ENCODE measurements at places on chromosomes 12 and 14.
A peak's percentile ranks its signal among the peaks of the same experiment; 100 is the strongest.

GRCh38 chr12:89085421-89085820 is 266.9 kb downstream of the DUSP6 start:
- DNase-seq: no peak

DNA sequence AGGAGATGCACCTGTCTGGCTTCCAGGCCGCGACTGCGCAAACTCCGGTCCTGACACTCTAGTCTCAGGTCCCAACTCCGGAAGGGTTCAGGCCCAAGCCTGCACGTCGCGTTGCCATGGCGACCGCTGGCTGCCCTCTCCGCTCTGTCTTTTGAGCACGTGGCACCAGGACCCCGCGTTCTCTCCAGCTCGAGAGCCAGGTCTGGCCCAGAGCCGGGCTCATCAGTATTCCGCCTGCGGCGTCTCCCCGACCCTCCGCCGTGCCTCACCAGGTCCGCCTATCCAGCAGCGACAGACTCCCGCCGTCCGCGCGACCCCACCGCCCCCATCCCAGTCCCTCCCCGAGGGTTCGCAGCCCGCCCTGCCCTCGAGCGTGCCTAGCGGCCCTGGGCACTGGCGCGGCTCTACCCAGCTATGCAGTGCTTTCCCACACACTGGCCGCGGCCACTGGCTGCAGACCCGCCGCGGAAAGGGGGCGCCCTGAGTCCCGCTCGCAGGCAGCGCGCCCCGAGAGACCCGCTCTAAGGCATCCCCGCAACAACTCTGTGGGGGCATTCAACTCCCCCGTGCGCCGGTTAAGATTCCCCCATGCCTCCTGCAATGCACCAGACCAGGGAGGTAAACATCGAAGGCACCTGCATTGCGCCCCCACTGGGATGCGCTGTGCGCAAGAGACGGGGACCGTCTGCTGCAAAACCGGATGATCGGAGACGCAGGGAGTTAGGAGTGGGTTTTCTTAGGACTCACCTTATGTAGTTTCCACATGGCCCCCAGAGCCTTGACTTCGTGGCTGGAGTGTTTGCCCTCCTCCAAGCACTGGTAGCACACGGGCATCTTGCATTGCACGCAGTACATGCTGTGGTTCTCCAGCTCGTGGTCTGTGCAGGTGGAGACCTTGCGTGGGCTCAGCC is 1.3 kb downstream of the TRIM9 start:
- no peak for DNase-seq

- DNase-seq: no peak
Observed at GRCh38 chr14:73142216-73142615, 5.9 kb downstream of the PSEN1 start.

GRCh38 chr14:26548406-26548805 is 49.4 kb downstream of the NOVA1 start:
- DNase-seq: no peak

DNA sequence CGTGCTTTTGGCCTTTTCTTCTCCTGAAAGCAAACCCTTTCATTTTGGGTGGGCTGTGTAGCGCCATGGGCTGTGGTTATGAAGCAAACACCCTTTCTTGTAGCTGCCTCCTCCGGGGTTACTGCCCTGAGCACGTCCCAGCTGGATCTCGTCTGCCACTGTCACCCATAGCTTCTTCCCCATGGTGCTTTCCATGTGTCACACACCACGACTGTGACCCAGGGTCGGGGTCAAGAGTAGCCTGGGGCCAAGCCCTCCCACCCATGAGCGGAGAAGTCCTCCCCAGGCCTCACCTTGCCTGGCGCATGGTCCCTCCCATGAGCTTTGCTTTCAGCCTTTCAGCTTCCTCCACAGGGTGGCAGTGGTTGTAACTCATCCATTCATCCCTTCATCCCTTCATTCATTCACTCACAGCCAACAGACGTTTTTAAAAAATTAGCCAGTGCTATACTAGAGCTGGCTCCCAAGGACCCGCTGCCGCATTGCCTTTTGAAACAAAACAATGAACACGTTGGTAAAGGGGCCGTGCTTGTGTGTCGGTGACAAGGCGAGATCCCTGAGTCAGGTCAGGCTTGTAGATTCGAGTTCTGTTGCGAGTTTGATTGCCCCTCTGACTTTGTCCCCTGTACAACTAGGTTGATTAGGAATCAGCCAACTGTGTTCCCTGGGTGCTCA is 29.5 kb downstream of the MEG3 start:
- DNase-seq: no peak

GRCh38 chr14:58193542-58193941 is 6.4 kb upstream of the ACTR10 start:
- DNase-seq: no peak

DNA sequence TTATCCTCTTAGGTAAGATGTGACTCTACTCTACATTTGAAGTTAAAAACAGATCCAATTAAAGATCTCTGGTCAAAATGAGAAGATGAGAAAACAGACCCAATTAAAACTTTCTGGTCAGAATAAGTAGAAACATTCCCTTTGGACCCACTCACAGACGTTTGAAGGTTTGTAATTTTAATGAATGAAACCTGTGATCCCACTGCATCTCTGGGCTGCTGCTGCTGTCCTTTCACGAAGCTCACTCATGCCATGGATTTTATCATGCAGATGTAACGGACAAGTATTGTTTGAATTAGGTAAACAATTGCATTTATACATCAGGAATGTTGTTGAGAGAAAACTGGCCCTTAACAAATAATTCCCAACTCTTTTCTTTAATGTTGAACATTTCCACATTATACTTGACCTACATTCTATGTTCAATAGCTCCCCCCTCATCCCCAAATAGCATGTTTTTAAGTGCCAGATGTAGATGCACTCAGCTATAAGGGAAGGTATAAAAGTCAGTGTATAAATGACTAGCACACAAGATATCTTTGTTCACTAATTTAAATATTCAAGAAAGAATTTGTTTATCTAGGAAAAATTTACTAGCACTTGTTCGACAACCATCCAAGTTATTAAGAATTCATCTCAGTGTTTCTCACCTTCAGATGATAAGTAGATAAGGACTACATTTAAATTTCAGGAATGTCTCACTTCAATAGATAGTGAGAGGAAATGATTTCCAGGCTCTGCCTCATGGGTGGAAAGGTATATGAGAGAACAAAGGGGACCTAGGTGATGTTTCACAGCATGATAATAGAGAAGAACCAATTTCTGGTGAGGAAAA is 202.3 kb upstream of the LMNTD1 start:
- no peak for DNase-seq

- DNase-seq: no peak
Observed at GRCh38 chr14:72892879-72893635, 844 bp downstream of the DPF3 start.

DNA sequence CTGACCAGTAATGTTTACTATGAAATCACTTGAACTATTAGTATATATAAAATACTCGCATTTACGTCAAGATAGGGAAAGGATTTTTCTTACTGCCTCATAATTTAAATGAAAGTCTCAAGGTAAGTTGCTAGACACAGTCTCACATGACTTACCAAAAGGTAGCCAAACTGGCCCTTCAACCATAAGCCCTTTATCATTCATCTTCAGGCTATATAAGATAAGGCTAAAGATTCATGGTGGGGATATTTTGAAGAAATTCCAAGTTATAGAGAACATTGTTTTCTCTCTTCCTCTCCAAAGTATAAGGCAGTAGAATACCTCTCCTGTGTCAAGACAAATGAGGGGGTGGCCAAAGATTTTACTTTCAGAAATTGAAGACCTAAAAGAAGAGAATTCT is 23.4 kb downstream of the KIF21A start:
- DNase-seq: no peak

DNA sequence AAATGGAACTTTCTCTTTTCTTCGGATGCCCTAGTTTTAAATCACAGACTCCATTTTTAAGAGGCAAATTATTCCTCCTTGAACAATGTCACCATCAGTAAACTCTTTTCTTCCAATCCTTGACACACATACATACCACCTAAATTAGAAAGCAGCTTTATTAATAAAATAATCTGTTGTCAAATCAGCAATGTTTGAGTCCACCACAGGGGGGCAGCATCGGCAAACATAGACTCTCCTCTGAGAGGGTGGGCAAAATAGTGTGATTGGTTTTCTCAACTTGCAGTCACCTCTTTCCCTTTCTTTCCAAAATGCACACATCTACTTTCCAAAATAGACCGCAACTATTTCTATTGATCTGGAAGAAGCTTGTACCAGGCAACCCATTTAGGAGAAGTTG is 438.4 kb upstream of the OR4E1 start:
- no peak for DNase-seq

DNA sequence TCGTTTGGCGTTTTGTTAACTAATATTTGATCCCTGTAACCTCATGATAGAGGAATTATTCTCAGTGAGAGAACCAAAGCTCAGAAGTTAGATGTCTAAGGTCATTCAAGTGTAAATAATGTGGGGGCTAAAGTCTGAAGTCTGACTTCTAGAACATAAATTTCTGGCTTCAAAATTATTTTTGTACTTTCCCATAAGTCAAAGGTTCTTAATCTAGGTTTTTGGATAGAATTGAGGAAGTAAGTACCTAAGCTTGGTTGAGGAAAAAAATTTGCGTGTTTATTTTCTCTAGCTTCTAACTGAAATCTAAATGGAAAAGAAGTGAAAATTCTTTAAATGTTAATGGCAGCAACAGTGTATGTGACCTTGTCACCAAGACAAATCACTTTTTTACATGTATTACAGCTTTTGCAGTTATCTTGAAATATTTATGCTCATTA is 2.3 kb downstream of the LARP4 start:
- no peak for DNase-seq

DNA sequence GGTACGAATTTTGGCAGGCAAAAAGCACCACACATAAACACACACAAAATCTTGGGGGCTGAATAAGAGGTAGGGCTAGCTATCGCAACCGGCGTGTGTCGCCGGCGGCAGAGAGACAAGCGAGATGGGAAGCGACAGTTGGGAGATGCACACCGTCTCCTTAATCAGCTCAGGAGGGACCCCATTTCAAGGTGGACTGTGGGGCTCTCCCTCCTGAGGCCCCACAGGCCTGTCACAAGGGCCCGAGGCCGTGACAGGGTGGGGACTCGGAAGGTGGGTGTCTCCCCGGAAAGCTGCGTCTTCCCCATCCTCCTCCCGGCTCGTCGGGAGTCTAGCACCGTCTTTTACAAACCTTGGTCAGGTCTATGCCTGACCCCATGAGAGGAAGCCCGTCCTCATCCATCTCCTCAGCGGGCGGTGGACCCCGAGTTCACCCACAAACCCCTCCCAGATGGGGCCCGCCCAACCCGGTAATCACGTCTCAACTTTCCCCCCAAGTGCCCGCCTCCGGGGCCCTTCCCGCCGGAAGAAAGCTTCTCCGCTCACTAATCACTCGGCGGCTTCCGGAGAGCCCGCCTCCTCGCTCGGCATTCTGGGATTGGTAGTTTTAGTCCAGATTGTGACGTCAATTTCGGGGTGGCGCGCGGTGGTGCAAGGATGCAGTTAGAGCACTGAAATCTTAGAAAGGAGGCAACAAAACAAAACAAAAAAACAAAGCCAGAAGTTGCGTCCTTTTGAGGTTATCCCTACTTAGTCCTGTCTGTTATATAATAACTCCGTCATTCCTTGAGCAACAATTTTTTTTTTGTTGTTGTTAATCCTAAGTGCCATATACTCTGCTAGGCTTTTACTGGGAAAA is at the start of gene WASHC3:
Gene WASHC3 (minus strand): TSS at position 432 of the 859 bp plus-strand sequence. CDS start 29 bp downstream, at position 403.
- DNase-seq: peak; percentile 66

- DNase-seq: no peak
Observed at GRCh38 chr12:22766911-22767420, 142.0 kb downstream of the ETNK1 start.

- DNase-seq: no peak
Observed at GRCh38 chr14:20002319-20002718, 356 bp downstream of the OR4Q2 start.

DNA sequence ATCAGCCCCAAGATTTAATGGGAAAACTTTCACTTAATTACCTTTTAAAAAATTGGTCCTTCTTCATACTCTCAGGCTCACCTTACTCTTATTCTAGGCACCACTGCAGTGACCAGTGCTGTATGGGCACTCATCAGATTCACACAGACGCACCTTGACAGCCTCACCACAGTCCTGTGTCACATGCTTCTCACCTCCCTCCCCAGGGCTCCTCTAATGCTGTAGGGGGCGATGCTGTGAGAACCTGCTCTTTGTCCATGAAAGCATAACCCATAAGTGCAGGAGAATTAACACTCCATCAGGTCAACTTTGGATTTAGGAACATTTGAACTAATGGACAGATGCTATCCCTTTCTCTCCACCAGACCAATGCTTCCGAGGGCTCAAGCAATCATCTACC is 13.9 kb upstream of the PPP4R3A start:
- DNase-seq: no peak

DNA sequence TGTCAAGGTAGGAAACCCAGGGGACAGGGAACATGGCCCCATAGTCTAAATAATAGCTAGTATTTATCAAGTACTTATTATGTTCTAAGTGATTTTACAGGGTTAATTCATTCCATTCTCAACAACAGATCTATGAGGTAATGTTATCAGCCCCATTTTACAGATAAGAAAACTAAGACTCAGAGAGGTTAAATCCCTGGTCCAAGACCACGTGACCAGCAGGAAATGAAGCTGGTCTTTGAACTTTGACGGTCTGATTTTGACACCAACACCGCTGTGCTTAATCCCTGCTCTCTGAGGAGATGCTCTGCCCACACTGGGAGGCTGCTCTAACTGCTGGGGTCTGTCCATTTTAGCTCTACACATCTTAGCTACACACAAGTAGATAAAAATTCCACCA is 253.5 kb downstream of the SPTSSA start:
- DNase-seq: no peak

GRCh38 chr12:85825746-85826145 is 10.5 kb downstream of the RASSF9 start:
- DNase-seq: no peak

DNA sequence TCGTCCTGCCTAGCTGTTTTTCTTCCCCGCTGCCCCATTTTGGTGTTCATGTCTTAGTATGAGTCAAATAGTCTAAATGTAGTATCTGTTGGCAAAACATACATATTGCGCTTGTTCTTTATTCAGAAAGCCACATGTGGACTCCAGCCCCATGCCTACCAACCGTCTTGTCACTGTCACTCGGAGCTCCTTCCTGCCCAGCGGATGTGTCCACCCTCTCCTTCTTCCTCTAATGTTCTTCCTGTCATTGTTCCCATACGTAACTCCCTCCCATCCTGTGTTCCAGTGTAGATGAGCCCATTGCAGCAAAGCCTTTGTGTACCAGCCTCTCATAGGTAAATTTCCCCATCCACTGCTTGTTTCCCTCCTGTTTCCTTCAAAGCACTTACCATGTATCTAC is 120.5 kb downstream of the TMX1 start:
- DNase-seq: no peak

GRCh38 chr14:36258241-36258640 is 62.2 kb downstream of the MBIP start:
- no peak for DNase-seq

GRCh38 chr14:64934338-64934929 is 8.1 kb downstream of the GPX2 start:
- DNase-seq: no peak

- DNase-seq: no peak
Observed at GRCh38 chr14:55850825-55851241, 267.4 kb upstream of the PELI2 start.

GRCh38 chr12:1635301-1636095 is 6.5 kb downstream of the WNT5B start:
- no peak for DNase-seq
